WERI-Rb-1 (cell line): ENCODE measurements at places on chromosomes 6 and 20.

- DNase-seq: no peak
Measured at GRCh38 chr20:891706-892080, 24.4 kb downstream of the ANGPT4 start.

- DNase-seq: no peak
Measured at GRCh38 chr6:25179051-25179778, 100.0 kb upstream of the CARMIL1 start.

DNA sequence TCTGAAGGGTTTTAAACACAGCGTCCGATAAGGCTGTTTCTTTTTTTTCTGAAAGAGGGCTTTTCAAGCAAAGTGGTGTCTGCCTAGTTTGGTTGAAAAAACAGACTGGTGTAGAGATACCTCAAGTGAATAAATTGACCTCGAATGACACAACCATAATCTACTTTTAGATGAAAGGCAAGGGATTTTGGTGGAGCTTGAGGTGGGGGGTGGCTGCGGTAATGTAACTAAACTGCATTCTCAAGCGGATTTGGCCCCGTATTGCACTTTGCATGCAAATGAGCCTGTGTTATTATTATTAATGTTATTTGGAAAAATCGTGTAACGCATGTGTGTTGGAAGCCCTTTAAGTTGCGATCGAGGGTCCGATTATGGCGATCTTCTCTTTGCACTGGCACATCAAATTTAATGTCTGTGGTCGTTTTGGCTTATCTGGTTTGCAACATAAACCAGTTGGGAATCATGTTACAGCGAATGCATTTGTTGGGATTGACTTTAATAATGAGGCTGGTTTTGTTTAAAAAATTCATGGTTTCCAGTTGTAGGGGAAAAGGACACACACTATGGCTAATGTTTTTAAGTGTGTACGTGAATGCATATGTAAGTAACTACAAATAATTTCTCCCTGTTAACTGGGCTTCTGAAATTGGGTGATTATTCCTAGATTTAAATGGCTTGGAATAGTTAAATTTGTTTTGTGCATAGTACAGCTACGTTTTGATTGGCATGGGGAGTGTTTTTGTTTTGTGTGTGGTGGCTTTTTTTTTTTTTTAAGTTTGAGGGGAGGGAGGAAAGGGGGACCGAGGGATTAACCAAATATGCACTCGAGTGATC is 1.0 kb downstream of the JARID2 start:
- peak; percentile 47 for DNase-seq

- peak; percentile 49 for DNase-seq
Measured at GRCh38 chr6:33105916-33106871, 30.4 kb downstream of the HLA-DPB1 start.

GRCh38 chr6:102655823-102656222 is 1262.3 kb downstream of the GRIK2 start:
- no peak for DNase-seq

- no peak for DNase-seq
Measured at GRCh38 chr20:57031867-57032355, 234.5 kb downstream of the BMP7 start.

- DNase-seq: no peak
Measured at GRCh38 chr6:1227935-1228753, 83.8 kb upstream of the FOXQ1 start.

- no peak for DNase-seq
Measured at GRCh38 chr6:136647363-136647852, 97.2 kb upstream of the MAP7 start.

DNA sequence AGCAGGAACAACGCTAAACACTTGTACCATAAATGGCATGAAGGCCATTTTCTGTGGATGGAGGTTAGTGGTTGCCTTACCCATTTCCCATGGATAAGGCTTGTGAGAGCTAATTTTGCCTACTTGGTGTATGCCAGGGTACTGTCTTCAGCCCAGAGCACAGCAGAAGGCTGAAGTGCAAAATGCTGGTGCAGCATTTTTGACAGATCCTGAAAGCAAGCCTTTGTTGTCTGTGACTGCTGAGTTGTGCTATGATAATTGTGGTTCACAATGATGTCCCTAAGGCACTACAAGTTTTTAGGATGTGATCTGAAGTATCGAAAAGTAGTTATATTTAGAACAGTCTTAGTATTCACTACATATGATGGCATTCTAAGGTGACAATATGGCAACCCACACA is 14.7 kb upstream of the HMGN3 start:
- DNase-seq: no peak

DNA sequence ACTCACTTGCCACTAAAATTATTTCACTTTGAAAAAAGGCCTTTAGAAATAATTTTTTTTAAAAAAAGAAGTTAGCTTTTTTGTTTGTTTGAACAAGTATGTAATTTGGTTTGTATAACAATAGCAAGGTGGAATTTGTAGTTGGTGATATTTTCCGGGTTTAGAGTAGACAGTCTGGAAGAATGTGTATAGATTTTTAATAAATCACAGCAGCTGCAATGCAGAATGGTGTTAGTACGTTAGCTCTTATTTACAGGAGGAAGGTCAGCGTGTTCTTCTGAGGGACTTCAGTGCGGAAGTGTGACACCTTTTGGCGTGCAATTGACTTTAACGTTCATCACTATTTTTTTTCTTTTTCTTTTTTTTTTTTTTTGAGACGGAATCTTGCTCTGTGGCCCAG is 115.4 kb downstream of the PLEKHG1 start:
- DNase-seq: no peak

- DNase-seq: no peak
Measured at GRCh38 chr6:151719070-151719469, 88.4 kb upstream of the ESR1 start.
